ENCODE measurements at places on chromosomes 1 and 21. TPM values are rescaled to one million over a fixed set of nuclear protein-coding genes. Genes with fewer than 3 reads are reported as not detected.
A peak's percentile ranks its signal among the peaks of the same experiment; 100 is the strongest.

- H3K27me3 ChIP-seq = no peaks in the 10 kb centered on the region
- no peak for DNase-seq
- no peaks in the 10 kb centered on the region for H3K4me1 ChIP-seq
Measured at GRCh38 chr1:147214842-147215539, 10.1 kb downstream of the FMO5 start.

DNA sequence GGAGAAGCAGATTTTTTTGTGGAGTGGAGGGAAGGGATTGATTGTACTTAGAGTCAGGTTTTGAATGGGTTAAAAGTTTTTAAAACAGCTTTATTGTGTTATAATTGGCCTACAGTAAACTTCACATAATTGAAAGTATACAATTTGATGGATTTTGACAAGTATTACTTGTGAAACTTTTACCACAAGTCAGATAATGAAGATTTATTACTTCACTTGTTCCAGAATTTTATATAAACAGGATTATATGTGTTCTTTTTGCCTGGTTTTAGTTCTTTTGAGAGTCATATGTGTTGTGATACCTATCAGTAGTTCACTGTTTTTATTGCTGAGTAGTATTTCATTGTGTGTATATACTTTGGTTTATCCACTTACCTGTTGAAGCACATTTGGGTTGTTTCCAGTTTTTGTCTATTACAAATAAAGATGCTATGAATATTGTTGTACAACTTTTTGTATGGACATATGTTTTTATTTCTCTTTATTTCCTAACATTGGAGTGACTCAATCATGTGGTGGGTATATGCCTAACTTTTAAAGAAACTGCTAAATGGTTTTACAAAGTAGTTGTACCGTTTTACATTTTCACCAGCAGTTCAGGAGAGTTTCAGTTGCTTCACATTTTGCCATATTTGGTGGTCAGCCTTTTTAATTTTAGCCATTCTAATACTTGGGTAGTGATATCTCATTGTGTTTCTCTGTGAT is 71.0 kb downstream of the DYRK1A start:
- peaks cover 22% of the 10 kb centered on the region for H3K36me3 ChIP-seq
- no peak for DNase-seq
- no peak overlapping the region for H3K4me3 ChIP-seq
- peaks cover 38% of the 10 kb centered on the region for H3K4me1 ChIP-seq
- peak overlapping the region; percentile 52 for H3K27ac ChIP-seq

PDPN gene
- 47.4 TPM for total RNA-seq

- no peak overlapping the region for H3K4me3 ChIP-seq
- peaks cover 13% of the 10 kb centered on the region for H3K36me3 ChIP-seq
- no peak overlapping the region for H3K27ac ChIP-seq
- DNase-seq = no peak
Measured at GRCh38 chr21:37473491-37473890, 106.9 kb downstream of the DYRK1A start.

CD1B gene
- total RNA-seq = not detected

DNA sequence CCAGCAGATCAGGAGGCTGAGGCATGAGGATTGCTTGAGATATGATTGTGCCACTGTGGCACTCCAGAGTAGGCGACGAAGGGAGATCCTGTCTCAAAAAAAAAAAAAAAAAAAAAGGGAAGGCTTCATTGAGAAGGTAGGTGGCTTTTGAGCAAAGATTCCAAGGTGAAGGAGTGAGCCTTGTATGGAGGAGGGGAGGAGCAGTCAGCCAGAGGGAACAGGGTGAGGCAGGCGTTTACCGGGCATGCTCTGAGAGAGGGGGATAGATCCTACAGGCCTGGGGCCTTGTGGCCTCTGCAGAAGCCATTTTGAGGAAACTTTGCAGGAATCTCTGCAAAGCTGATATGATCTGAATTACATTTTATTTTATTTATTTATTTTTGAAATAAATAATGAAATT is 5.1 kb upstream of the HDAC1 start:
- no peaks in the 10 kb centered on the region for H3K36me3 ChIP-seq
- H3K27ac ChIP-seq = no peak overlapping the region
- no peaks in the 10 kb centered on the region for H3K27me3 ChIP-seq

PYHIN1 gene
- total RNA-seq = not detected

DNA sequence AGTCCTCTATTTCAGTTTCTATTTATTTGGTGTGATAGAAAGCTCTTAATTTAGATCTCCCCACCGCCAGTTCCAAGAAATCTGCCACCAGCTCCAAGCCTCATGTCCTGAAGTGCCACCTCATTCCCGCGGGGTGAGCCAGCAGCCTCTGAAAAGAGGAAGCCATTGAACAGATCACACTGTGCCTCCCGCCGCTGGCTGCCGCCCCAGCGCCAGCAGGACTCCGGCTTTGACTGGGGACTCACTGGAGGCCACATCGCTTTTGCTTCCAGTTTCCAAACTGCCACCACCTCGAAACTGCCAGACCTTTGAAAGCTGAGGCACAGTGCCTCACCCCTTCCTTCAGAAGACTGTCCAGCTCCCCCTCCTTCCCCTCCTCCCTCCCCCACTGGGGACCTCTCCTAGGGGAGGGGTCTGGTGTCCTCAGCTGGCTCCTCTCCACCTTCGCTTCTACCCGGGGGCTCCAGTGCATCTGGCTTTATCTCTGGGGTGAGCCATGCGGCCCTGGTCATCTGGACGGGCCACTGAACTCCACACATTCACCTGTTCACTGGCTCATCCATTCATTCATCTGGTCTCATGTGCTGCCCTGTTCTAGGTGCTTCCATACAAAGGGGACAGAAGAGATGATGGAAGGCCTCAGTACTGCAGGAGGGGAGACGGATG is 58.9 kb downstream of the VPS26C start:
- peaks cover 28% of the 10 kb centered on the region for H3K36me3 ChIP-seq
- H3K4me1 ChIP-seq = peaks cover 23% of the 10 kb centered on the region
- peak overlapping the region; percentile 61 for H3K4me3 ChIP-seq
- peak overlapping the region; percentile 95 for H3K27ac ChIP-seq
- H3K27me3 ChIP-seq = peaks cover 7% of the 10 kb centered on the region
- no peak for DNase-seq

GRCh38 chr1:41612953-41613352 is 128.5 kb upstream of the EDN2 start:
- no peak overlapping the region for H3K27ac ChIP-seq
- no peak for DNase-seq
- H3K27me3 ChIP-seq = no peaks in the 10 kb centered on the region
- H3K36me3 ChIP-seq = no peaks in the 10 kb centered on the region
- no peaks in the 10 kb centered on the region for H3K4me1 ChIP-seq

BCL10 gene
- total RNA-seq = 18.5 TPM

DNA sequence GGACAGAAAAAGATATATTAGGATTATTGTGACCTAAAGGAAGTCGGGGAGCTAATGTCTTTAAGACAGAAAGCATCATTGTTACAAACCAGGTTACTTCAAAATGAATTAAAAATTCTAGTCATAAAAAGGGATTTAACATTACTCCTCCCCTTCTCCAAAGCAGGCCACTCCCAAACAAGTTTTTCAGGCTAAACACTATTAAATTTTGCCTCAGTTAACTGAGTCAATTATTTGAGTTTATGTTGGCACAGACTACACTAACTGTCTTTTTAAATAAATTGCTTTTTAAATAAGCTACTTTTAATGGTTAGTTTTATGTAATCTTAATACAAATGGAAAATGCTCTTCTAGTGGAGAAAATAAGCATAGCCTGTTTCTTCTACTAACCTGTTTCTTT is 395.0 kb upstream of the DUSP10 start:
- no peaks in the 10 kb centered on the region for H3K36me3 ChIP-seq
- H3K4me3 ChIP-seq = no peak overlapping the region
- no peaks in the 10 kb centered on the region for H3K27me3 ChIP-seq
- DNase-seq = no peak
- no peak overlapping the region for H3K27ac ChIP-seq

- no peak overlapping the region for H3K27ac ChIP-seq
- H3K4me1 ChIP-seq = no peaks in the 10 kb centered on the region
- no peak overlapping the region for H3K4me3 ChIP-seq
- no peak for DNase-seq
- H3K27me3 ChIP-seq = no peaks in the 10 kb centered on the region
- no peaks in the 10 kb centered on the region for H3K36me3 ChIP-seq
Measured at GRCh38 chr1:83836543-83836942, 162.4 kb downstream of the TTLL7 start.

PLEKHN1 gene
- not detected for total RNA-seq

DNA sequence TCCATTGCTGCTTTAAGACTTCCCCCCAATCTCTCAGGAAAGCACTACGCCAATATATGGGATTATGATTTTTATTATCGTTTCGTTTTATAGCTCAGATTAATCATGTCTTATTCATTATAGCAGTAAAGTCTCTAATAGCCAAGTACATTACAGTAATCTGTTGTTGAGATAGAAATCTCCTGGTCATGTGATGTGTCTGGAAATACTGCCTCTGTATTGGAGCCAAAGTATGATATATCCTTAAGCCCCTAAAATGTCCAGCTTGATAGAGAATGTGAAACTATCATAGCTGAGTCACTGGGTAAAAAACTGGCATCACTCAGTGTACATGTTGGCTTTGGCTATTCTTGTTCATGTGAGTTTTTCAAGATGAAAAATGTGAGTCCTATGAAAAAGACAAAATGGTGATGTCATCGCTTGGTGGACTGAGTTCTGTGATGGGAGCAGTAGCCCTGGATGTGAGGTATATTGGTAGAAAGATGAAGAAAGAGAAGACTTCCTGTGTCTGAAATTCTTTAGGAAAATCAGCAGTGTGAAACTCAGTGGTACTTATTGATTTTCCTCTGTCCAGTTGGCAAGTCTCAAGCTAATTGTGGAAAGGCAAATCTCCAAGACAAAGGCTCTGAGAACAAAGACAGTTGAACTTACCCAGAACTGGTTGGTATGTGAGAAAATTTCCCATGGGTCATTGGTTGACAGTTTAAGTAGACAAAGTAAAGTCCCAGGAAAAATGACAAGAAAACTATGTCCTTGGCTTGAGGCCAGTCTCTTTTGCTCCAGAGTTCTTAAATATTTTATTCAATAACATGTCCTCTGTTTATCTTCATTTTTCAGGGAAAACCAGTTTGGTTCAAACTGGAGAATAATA is 76.2 kb downstream of the BRINP2 start:
- peaks cover 14% of the 10 kb centered on the region for H3K4me1 ChIP-seq
- H3K27ac ChIP-seq = no peak overlapping the region
- no peaks in the 10 kb centered on the region for H3K27me3 ChIP-seq
- no peak for DNase-seq

DNA sequence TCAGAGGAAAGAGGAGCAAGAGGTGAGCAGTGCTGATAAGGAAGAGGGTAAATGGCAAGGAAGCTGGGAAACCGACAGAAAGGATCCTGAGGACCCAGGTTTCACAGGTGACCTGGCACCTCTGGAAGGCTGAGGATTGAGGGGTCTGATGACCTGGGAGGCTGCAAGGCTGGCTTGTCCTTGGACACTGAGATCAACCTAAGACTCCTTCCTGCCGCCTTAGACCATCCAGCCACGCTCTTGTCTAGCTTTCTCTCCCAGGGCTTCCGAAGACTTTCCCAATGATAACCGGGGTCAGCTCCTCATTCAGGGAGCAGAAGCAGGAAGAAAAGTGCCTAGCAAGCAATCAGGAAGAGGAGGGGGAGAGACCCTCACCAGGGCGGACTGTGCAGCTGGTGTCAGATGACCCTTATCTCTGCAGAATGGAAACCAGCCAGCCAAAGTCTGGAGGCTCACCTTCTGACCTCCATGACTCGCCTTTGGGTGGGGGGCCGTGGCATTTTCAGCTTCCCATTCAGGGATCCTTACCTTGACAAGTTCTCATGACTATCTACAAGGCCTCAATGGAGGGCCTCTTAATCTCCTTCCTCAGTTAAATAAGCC is 77.7 kb downstream of the CAPZB start:
- no peaks in the 10 kb centered on the region for H3K27me3 ChIP-seq
- no peak overlapping the region for H3K4me3 ChIP-seq
- H3K27ac ChIP-seq = no peak overlapping the region
- peaks cover 3% of the 10 kb centered on the region for H3K36me3 ChIP-seq

DNA sequence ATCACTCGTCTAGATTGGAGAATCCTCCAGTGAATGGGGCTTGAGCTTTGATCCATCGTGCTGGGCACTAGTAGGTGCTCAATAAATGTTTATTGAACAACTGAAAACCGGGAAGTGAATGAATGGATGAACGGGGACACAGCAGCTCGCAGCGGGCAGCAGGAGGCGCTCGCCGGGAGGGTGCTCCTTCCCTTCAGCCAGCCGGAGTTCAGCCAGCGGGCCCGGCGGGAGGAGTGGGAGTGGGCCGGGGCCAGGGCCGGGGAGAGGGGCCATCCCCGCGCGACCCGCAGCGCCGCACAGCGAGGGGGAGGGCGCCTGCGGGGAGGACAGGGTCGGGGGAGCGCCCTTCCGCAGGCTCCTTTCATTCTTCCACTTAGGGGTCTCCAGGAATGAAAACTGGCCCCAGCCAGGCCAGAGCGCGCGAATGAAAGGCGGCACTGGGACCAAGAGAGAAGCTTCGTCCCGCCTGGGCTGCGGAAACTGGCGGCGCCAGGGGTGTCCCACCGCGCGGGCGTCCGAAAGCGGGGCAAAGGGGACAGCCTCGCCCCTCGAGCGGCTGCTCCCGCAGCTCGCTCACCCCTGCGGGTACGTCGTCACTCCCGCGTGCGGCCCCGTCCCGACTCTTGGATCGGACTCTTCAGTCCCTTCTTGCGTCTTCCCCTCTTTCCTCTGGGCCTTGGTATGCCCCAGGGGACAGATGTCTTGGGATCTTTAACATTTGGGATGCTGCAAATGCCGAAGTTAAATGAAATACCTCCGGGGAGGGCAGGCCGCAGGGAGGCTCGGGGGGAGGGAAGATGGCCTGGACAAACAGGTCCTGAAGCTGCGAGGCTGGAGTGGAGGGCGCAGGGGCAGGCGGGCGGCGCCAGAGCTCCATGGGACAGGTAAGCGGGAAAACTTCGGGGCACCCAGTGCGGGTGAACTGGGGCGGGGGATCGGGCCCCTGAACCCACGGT is 3.6 kb upstream of the INAVA start:
- no peaks in the 10 kb centered on the region for H3K27me3 ChIP-seq
- DNase-seq = peak; percentile 70
- peak overlapping the region; percentile 98 for H3K27ac ChIP-seq
- H3K4me3 ChIP-seq = peak overlapping the region; percentile 99
- H3K4me1 ChIP-seq = peaks cover 72% of the 10 kb centered on the region

All from neural crest cell (in vitro differentiated cells).